ENCODE measurements at places on chromosomes 12 and 14. TPM values are rescaled to one million over a fixed set of nuclear protein-coding genes. Genes with fewer than 3 reads are reported as not detected.

Gene RNF212B
- total RNA-seq, result not detected

Gene CLEC4A
- 0.97 TPM for total RNA-seq

Gene CAPZA3
- not detected for total RNA-seq

Gene KRT78
- not detected for total RNA-seq

Gene EGLN3
- total RNA-seq, result 42.7 TPM

Gene KRT79
- not detected for total RNA-seq

Gene CCDC184
- 2.7 TPM for total RNA-seq

Gene C14orf119
- total RNA-seq, result 17.6 TPM

Gene MIP
- total RNA-seq, result not detected

- peak; percentile 46 for DNase-seq
Measured at GRCh38 chr12:110743571-110744093, 941 bp upstream of the PPP1CC start.

DNA sequence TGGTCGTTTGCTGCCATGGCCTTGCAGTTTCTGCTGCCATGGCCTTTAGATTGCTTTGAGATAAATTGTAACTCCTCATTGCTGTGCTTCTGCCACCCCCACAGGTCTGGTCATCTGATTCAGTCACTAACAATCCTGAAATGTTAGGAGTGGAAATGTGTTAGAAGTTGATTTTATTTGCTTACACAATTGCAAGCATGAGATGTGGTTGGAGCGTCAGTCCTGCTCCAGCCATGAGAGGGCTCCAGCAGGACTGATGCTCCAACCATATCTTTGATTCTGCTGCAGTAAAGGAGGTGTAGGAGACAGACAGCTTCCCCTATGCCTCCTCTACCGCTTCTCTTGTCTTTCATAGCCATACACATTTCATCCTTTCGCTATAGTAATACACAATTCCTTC is 226.8 kb upstream of the RGS6 start:
- DNase-seq, result no peak

- no peak for DNase-seq
Measured at GRCh38 chr14:63788011-63788933, 60.4 kb upstream of the SGPP1 start.

DNA sequence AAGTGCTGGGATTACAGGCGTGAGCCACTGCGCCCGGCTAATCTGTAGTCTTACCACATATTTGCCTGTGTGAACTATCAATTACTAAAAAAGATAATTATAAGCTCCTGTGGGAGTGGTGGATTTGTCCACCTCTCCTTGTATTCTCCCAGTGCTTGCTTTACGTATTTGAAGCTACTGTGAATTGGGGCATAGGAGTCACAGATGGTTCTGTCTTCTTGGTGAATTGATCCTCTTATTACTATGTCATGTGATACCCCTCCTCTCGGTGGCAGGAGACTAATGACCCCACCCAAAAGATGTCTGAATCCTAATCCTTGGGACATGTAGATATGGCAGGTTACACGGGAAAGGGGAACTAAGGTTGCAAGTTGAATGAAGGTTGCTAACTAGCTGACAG is 11.8 kb downstream of the GPR132 start:
- no peak for DNase-seq

DNA sequence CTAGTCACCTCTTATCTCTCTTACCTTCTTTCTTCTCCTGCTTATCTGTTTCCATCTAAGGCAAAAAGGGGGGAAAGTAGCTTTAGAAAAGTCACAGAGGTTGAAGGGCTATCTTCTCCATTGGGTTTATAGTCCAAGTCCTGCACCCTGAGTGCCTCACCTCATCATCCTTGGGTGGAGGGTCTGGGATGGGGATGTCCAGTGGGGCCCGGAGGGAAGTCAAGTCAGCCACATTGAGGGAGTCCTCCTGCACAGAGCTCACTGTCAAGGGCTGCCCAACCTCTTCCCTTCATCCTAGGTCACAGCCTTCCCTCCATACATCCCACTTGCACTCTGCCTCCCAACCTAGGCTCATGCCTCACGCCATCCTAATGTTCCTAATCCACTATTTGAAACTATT is 1.2 kb downstream of the PSME2 start:
- no peak for DNase-seq

GRCh38 chr12:94178882-94179281 is 30.5 kb downstream of the PLXNC1 start:
- no peak for DNase-seq

- no peak for DNase-seq
Measured at GRCh38 chr12:64900540-64900939, 76.1 kb downstream of the TBC1D30 start.

DNA sequence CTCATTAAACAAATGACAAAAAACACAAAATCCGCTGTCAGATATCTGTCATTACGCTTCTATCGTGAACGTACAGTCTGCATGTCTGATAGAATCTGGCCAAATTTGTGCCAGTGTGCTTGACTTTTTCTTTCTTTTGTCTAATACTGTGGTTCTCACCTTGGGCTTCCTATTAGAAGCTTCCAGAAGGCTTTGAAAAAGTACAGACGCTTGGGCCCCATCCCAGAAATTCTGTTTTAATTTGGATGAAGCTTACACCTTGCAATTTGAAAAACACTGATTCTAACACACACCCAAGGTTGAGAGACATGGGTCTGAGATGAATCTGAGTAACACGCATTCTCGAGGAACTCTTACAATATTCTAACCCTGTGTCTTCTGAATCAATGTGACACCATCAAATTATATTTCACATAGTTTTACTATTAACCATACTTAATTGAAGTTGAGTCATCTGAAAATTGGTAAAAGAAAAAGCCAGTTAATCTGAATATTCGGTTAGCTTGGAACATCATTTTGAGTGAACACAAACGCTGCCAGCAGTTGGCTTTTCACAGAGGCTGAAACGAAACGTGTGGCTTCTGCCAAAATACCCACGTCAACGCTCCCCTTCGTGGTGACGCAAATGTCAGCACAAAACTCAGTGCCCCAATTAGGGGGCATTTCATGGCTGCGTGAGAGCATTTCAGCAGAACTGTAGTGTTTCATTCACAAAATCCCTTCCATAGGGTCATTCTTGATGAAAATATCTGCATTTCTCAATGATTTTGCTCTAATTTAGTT is 420.5 kb downstream of the TMEM132D start:
- DNase-seq, result no peak

GRCh38 chr12:132145334-132145733 is 1.1 kb downstream of the NOC4L start:
- no peak for DNase-seq

DNA sequence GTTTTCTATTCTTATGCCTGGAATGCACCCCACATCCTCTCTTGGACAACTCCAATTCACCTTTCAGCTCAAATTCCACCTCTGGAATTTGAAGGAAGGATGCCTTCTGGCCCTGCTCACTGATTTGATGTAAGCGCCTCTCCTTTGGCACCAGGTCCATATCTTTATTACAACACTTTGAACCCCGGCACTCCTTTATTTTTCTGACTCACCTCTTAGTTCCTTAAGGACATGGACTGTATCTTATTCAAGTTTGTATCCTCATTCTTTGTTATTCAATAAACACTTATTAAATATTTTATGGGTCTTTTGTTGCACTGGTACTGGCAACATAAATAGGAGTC is 3.1 kb downstream of the GALC start:
- DNase-seq, result no peak

- peak; percentile 80 for DNase-seq
Measured at GRCh38 chr12:102769323-102769916, 147.6 kb downstream of the PAH start.

GRCh38 chr14:64170181-64170580 is 124.0 kb downstream of the ESR2 start:
- DNase-seq, result no peak

GRCh38 chr12:12408265-12408690 is 51.4 kb downstream of the BORCS5 start:
- DNase-seq, result no peak

DNA sequence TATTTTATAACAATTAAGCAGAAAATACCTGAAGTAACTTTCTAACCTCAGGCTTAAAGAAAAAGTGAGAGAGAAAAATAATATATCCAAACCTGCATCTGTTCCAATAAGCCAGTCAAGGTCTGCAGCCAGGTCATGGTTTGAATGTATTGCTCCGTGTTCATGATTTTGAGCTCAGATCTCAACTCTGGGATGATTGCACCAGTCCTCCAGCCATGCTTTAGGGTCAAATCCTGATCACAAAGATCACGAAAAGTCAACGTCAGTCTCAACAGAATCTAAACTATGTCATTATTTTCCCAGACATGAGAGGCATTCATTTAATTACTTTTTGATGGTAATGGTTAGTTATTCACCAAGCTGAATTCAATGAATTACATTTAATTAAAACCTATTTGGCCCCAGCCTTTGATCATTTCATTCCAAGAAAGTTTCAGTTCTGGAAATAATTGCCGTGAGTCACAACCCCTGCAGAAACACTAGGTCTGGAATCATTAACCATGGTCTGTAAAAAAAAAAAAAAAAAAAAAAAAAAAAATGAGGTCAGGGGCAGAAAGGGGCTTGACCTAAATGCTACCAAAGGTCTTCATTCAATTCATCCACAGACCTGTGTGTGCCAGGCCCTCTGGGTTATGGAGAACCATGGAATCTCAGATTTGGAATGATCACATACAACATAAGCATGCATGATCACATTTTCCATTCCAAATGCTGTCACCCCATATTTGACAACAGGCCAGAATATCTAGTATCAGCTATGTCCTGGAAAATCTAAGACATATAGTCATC is 55.6 kb downstream of the NT5DC3 start:
- no peak for DNase-seq

DNA sequence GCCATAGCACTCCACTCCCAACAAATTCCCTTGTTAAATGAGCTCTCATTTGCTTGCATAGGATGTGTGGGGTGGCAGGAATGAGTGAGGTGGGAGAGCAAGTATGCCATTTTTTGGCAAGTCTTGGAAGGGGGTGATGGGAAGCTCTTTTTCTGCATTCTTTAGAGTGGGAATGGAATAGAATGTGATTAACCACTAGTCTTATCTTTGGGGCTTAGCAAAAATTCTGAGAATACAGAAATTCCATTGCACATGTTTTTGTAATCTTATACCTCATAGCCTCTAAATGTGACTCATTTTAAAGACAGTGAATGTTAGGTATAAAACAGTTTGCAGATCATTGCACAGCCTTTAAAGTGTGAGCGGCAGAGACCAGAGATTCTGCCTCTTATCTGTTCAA is 28.4 kb upstream of the NEDD1 start:
- no peak for DNase-seq

DNA sequence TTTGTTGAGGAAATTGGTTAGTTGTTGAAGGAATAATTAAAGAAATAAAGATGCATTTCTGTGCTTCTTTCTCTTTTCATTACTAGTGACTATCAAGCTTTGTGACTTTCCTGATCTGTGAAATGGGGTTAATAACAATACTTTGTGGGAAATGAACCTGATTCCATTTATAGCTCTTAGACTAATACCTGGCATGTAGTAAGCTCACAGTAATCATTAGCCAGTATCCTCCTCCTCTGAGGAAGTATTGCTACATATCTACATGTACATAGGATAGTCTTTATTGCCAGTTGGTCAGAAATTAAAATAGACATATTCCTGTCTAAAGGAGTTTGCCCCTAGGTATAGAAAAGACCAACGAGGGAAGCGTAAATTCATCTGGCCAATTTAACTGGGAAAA is 1.8 kb upstream of the CCDC198 start:
- no peak for DNase-seq

GRCh38 chr12:31903025-31903424 is 56.2 kb upstream of the RESF1 start:
- no peak for DNase-seq

DNA sequence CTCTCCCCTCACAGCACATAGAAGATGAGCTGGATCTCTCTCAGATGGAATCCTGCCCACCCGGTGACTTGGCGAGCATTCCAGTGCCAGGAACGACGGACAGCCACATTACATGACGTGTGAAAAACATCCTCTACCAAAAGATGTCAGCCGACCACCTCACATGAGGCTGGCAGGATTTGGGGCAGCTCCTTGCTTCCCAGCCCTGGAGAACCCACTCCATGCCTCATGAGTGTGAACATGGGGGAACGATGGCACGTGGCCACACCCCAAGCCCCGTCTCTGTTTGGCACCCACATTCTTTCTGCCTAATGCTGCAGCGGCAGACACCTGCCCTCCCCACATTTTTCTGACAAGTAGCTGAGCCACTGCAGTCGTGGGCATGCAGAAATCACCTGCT is 202.5 kb downstream of the CALM1 start:
- no peak for DNase-seq

GRCh38 chr12:71295953-71296352 is 138.2 kb upstream of the TSPAN8 start:
- DNase-seq, result no peak

DNA sequence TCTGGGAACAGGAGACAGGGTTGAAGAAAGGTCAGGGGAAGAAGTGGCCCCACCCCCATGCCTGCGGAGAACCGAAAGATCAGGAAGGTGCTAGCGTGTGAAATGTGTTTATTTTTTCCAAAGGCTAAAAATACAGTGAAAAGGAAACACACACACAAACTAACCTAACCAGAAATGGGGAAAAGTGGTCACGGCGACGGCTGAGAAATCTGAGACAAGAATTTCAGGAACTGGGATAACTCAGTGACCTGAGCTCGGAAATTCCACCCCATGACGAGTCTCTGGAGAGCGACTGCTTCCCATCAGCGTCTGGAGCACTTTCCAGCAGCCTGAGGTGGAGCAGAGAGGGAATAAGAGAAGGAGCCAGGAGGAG is 16.6 kb upstream of the RND1 start:
- peak; percentile 31 for DNase-seq

GRCh38 chr12:63911341-63911740 is 66.8 kb downstream of the SRGAP1 start:
- DNase-seq, result no peak

DNA sequence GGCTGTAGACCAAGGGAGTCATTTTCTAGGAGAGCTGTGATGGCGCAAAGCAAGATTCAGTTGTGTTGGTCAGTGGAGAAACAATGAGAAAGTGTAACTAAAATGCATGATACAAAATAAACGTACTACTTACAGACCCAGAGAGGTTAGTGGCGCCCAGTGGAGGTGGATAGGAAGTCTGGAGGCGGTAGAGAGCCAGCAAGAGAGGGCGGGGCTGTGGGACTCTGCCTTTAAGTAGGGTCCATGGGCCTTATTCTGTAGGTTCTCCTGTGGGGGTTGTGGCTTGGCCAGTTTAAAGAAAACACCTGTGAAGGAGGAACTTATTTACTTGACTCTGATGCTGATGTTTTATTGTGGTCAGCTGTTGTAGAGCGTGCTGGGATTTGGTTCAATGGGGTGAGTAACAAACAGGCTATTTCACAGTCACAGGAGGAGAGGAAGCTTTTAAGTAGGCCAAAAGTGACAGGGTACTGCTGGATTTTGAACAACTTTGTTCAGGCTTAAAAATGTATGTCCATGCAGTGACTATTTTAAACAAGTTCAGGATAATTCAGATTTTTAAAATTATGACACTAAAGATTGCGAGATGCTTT is 1097.7 kb downstream of the TMTC2 start:
- DNase-seq, result no peak

Data from uterus (tissue), 4 donors.